K562 (cell line): ENCODE measurements at places on chromosomes 2 and 18.

- DNase-seq = peak; percentile 41
Observed at GRCh38 chr2:88669482-88670214, 21.8 kb upstream of the RPIA start.

GRCh38 chr2:9247177-9247576 lies 40.6 kb downstream of the ASAP2 start:
- DNase-seq = no peak

DNA sequence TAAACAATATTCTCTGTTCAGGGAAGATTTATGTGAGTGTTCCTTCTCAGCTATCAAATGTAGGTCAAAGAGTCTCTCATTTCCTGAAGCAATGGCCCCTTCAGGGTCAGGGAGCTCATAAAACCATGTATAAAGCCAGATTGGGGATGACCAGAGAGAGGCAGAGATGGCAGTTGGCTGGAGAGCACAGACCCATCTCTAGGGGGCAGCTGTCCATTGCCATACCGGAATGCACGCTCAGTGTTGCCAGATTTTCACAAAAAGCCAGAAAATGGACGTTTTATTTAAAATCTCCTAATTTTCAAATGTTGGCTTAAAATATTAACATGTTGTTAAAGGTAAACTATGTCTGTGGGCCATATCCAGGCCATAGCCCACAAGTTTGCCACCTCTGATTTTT lies 1920.7 kb upstream of the CELF4 start:
- no peak for DNase-seq

DNA sequence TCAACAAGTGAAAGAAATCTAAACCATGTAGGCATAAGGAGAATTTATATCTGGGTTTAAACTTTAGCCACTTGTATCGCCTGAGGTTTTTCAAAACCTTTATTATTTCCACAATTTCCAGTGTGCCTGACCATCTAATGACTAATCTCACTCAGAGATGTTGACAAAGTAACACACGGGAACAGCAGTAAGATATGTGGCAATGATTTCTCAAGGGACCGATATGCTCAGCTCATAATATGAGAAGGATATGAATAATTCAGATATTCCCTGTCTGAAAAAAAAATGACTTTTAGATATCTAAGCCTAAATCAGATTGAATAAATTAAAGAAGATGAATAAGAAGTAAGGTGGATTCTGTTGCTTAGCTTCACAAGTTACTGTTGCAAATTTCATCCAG lies 43.5 kb downstream of the TMEM163 start:
- DNase-seq = no peak

DNA sequence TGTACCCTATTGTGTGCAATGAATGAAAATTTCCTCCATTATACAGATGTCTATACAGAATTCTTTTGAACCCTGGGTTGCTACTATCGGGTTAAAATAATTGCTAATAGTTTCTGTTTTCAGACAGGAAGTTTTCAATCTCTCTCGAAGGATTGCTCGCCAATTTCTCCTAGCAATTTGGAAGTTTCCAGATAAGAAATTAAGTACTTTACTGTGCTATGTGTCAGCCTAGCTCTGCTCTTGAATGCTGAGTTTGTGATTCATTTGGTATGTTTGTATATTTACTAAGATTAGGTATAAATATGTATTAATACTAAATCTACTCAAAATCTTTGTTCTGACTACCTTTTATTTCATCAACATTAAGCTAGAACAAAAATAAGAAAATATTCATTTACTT lies 74.6 kb upstream of the ARL5A start:
- no peak for DNase-seq

DNA sequence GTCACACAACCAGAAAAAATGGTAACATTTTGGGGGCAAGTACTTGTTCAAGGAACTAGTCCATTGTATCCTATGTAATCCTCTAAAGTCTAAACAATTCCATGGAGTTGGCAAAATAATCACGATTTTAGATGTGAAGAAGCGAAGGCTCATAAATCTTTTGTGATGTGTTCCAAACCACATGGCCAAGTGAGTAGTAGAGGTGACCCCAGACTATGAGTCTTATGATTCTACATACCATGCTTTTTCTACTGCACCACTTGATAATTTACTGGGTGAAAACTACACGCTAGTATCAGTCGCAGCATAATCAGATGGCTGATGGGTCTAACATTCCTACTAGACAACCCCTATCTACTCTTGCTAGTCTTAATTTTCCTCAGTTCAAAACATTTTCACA lies 371.4 kb downstream of the OSR1 start:
- no peak for DNase-seq

DNA sequence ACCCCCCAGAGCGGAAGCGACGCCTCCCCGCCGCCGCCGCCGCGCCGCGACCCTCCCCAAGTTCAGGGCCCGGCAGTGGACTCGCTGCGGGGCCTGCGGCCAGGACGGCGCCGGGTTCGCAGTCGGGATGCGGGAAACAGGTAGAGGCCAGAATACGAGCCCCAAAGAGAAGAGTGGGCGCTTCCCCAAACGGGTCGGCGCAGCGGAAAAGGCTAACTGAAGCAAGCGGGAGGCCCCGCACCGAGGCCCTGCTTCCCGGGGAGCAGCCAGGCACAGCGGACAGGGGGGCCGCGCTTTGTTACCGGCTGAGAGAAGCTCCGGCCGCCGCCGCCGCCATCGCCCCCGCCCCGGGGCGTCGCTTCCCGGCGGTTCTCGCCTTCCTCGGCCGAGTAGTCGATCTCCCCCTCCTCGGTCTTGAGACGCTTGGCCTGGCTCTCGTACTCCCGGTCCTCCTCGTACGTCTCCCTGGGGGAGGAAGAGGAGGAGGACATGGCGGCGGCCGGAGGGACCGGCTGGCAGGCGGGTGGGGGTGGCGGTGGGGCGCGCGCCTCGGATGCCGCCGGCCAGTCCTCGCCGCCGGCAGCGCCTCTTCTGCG lies 494 bp downstream of the HNRNPLL start:
- no peak for DNase-seq

- no peak for DNase-seq
Observed at GRCh38 chr2:143604566-143604959, 475.3 kb downstream of the ARHGAP15 start.

DNA sequence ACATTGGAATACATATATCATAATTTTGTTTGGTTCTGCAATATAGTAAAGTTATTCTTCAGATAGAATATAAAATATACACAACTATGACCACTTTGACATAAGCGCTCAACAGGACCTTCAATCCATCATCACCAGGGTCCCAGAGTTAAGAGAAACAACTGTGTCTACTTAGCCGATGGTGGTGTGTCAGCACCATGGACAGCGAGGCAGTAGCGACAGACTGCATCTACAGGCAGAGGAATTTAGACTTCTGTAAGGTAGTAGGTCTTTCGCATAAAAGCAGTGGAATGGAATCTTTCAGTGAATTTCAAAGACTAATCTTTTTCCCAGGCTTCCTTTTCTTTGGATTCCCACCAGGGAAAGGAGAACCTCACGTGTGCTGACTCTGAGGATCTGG lies 20.5 kb upstream of the LRPPRC start:
- peak; percentile 37 for DNase-seq

- DNase-seq = peak; percentile 44
Observed at GRCh38 chr2:168136392-168136977, 110.9 kb downstream of the STK39 start.

- DNase-seq = no peak
Observed at GRCh38 chr2:178764097-178764496, 43.1 kb downstream of the TTN start.

DNA sequence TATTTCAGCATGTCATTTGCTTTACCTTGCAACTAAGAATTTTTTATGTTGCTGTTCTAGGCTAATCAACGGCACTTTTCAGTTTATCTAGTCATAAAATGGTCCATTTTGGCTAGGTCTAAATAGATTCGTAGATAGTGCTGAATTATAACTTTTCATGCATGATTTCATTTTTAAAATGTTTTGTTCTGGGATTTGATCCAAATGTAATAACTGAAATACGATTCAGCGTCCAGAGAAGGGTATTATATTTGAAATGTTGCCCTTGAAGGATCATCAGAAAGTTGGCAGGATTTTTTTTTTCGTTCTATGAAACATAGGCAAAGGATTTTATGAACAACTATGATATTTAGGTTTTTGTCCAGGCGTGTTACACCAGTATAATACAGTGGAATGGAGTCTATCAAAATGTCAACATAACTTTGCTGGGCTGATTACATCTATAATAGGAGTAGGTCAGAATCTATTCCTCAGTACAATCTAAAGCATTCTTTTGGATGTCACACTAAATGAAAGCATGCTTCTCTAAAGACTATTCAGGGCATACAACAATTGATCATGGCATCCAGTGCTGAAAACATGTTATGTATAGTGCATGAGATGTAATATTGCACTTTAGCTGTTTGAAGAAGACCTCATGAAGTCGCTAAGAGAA lies 24.8 kb downstream of the TTC27 start:
- DNase-seq = no peak

GRCh38 chr2:170707821-170708795 lies 7.0 kb upstream of the SP5 start:
- peak; percentile 29 for DNase-seq

DNA sequence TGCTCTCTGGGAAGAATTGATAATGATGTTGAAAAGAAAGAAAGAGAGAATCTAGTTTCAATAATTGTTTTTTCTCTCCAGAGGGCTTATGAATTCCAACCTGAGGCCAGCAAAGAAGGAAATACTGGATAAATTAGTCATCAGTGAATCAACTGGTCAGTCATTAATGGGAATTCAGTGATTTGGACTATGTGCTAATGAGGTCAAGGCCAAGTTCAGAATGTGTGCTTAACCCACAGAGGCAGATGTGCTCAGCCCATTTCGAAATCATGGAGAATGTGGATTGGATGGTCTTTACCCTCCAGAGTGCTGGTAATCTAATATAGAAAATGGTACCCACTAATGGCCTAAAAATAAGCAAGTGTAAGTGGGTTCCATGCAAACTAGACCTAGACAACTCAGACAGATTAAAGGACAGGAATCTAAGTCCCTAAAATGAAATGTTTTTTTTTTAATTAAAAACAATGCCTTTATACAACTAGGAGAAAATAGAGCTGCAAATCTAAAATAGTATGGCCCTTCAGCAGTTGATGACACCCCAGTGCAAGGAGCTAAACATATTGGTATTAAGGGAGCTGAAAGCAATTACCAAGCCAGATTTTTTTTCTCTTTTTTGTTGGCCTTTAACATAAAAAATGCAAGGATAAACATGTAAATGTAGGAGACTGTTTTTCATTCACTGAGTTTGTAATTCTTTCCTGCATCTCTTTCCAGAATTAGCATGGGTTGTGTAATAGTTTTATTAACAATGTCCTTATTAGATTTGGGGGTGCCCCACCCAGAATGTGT lies 296.9 kb downstream of the SATB2 start:
- no peak for DNase-seq

DNA sequence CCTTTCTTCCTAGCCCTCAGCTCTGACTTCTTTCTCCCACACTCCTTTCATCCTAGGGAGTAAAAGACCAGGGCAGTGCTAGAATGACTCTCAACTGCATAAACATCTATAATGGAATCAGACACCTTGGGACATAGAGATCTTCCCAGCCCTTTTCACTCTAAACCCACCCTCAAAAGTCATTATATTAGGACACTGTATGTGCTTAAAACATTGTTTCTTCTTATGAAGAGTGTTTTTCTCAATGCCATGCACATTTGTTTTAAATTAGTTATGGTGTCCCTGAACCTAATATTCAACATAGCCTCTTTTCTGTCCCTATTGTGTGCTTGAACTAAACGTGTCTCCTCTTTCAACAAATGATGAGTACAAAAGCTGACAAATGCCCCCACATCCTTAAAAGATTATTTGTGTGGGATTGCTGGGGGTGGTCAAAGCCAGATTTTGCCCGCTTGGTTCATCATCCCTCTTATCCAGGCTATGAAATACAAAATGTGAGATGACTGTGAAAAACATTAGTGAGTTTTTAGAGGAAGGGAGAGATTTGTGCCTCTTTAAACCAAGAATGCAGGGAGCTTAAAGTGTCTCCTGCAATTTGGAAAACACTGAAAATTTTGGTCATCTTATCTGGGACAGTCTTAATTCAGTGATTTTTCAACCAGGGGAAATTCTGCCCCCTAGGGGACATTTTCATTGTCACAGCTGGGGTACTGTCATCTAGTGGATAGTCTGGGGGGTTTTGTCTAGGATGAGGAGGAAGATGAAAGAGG lies 29.0 kb downstream of the SERPINB5 start:
- peak; percentile 43 for DNase-seq

DNA sequence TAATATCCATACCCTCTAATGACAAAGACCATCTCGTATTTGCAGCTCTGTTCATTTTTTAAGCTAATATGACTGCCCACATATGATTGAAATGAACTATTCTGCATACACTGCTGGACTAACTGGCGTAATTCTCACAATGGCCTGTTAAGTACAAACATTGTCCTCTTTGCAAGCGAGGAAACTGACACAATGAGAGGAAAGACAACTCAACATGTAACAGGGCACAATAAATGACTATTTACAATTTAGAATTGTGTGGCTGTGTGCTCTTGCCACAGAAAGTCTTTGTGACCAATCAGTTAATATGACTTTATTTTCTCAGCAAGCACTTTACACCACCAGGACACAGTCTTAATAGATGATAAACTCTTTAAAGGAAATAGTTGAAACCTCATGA lies 498.0 kb downstream of the CNTNAP5 start:
- no peak for DNase-seq

- no peak for DNase-seq
Observed at GRCh38 chr2:118190474-118190873, 102.2 kb downstream of the INSIG2 start.

- peak; percentile 69 for DNase-seq
Observed at GRCh38 chr2:75640621-75641121, 5.9 kb upstream of the MRPL19 start.

GRCh38 chr2:12612671-12613070 lies 104.1 kb upstream of the TRIB2 start:
- DNase-seq = no peak

DNA sequence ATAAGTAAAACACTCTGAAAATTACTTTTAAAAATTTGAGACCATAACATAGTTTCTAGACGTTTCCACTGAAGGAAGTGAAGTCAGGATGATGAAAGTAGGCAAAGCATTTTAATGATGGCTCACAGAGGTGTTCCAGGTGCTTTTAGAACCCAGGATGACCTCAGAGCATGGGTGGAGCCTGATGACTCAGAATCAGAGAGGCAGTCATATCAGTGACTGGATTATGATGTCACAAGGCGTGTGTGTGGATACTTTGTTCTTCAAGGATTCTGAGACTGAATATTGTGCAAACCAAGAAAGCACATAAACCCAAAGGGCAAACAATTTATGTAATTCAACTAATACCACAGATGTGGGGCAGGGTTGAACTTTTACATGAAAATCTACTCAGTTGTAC lies 208.0 kb upstream of the FBXO11 start:
- peak; percentile 79 for DNase-seq

DNA sequence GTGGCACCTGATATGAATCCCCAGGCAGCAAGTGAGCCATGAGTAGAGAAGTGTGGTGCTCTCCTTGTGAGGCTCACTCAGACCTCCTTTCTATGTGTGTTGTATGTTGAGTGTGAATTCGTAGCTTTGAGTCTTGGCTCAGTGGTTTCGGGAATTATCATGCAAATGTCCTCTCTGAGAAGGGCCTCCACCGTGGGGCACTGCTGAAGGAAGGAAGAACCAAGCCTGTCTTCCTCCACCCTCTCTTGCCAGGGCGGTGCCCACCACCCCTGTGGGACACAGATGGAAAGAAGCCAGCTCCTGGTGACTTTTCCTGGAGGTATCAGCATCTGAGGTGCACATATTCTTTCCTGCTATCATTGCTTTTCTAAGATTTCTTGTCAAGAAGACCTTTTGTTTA lies 156.1 kb downstream of the MYT1L start:
- DNase-seq = no peak

GRCh38 chr2:241637795-241638660 lies 535 bp downstream of the ATG4B start:
- peak; percentile 63 for DNase-seq

GRCh38 chr2:117703858-117704257 lies 110.6 kb upstream of the DDX18 start:
- DNase-seq = no peak
